Activated naive CD4-positive, alpha-beta T cell (primary cell): ENCODE measurements at places on chromosomes 5 and 9.

DNA sequence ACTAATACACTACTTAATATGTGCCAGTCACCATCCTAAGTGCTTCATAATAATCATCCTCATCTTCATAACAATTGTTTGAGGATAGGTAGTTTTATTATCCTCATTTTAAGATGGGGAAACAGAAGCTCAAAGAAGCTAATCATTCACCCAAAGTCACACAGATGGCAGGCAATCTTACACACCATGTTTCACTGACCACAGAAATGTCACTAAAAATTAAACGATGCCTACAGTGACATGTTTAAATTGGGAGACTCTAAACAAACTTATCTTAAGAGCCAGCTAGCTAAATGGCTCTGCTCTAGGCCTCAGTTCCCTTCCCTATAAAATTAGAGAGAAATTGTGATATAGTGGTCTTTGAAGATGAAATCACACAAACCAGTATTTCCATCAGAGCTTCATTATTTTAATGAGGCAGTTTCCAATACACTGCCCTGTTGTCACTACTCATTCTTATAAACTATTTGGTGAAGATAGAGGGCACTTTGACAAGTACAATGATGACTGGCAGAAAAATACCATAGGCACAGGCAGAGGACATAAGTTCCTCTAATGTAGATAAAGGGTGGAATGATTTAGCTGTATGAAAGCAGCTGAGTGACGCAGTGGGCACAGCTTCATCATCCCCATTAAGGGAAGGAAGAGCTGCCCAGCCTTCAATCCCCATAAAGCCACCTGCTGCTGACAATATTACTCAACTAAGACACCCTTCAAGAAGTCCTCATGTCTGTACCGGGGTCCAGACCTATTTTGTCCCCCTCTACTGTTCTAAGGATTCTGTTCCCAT, 224.1 kb downstream of the ACTL7B start:
- DNase-seq, result no peak

- DNase-seq, result no peak
These were observed 1.3 kb upstream of the INIP start for GRCh38 chr9:112719241-112719691.

DNA sequence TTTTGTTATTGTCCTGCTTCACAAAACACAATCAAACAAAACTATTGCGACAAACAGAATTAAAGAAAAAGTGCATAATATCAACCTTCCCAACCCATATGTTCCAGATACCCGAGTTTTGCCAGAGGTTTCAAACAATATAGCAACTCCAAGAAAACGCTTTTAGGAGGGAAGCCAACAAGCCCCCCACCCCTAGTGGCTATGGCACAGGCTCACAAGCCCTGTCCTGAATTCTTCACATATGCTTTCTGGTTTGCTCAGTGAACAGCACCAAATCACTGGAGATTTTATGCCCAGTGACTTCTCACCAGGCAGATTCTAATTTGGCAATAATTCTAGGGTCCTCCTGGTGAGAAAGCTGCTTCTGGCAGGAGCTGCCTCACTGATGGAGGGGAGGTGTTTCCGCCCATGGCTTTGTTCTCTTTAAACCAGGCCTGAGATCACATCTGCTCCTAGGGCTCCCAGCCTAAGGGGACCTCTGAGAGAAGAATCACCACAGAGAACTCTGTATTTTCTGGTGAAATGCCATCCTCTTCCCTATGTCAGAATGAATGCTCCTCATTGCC, 1982.4 kb downstream of the EFNA5 start:
- DNase-seq, result no peak

- DNase-seq, result no peak
These were observed 167.1 kb upstream of the MVB12B start for GRCh38 chr9:126159430-126160060.

DNA sequence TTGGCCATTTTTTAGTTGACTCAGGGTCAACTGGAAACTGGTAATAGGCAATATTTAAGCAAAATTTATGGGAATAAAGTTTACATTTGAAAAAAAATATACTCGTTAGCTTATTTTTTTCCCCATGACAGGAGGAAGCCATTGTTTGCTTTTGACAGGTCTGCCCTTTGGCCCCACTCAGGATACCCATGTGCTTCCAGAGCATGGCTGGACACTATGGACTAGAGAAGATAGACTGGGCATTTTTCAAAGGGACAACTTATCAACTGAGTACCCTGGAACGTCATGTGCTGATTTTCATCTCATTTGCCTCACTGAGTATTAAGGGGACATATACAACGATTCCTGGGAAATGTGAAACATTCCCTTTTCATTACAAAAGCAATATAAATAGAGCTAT, 83.1 kb upstream of the SMIM32 start:
- DNase-seq, result no peak

- DNase-seq, result no peak
These were observed 526.7 kb downstream of the PDE4D start for GRCh38 chr5:59366784-59367183.

- no peak for DNase-seq
These were observed 10.3 kb upstream of the GPBP1 start for GRCh38 chr5:57163553-57164006.

DNA sequence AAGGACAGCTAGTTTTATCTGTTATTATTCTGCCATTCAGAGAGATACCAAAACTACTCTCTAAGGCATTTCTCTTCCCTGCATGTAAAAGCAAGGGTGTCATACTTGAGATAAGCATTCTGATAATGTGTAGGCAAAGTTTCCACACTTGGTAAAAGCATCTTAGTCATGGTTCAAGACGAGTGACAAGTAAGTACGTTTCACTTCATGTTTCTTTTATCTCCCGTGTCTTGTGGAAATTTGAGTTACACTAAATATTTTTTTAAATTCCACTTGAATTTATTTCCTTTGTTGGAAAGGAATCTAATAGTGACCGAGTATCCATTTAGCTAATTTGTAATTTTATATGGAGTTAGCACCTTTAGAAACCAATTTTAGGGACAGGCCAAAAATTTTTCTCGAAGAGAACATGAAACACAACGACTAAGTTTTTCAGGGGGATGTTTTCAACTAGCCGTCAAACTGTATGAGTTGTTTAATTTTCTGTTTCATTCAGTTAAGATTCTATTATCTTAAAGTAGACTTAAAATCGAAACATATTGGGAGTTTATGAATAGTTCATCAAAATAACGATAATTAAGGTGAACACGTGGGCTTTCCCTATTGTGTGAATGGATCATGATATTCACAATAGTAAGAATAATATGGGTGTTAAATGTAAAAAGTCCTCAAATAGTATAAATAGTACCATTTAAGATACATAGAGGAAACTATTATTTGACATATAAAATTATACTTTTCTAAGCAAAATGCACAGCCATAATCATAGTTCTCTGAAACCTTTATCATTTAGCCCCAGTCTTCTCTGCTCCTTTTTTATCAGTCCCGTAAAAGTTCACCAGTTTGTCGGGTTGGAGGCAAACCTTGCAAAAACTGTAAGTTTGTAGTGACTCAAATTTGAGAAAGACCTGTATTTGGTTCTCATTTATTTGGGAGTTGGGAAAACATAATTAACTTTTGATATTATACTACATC, 1.6 kb downstream of the RFESD start:
- DNase-seq, result no peak

- DNase-seq, result no peak
These were observed 67.1 kb upstream of the CDK20 start for GRCh38 chr9:88041447-88041846.

GRCh38 chr5:84249918-84250630, 134.6 kb downstream of the EDIL3 start:
- no peak for DNase-seq

DNA sequence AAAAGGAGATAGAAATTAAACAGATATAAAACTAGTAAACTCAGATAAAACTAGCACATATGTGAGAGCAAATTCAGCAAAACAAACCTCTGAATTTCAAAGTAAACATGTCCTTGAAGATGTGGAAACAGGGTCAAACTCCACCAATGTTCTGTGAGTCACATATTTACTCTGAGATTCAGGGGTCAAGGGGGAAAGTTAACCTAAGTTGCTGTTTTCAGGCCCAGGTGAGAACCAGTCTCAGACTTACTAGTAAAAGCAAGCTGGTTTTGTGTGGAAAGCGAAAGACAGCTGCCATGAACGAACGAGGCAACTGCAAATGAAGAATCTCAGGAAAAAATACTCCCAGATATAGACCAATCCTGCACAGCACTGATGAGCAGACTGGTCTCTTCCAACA, 29.0 kb downstream of the PSMB7 start:
- DNase-seq, result no peak

- no peak for DNase-seq
These were observed 13.7 kb upstream of the TRIM32 start for GRCh38 chr9:116673375-116673774.

DNA sequence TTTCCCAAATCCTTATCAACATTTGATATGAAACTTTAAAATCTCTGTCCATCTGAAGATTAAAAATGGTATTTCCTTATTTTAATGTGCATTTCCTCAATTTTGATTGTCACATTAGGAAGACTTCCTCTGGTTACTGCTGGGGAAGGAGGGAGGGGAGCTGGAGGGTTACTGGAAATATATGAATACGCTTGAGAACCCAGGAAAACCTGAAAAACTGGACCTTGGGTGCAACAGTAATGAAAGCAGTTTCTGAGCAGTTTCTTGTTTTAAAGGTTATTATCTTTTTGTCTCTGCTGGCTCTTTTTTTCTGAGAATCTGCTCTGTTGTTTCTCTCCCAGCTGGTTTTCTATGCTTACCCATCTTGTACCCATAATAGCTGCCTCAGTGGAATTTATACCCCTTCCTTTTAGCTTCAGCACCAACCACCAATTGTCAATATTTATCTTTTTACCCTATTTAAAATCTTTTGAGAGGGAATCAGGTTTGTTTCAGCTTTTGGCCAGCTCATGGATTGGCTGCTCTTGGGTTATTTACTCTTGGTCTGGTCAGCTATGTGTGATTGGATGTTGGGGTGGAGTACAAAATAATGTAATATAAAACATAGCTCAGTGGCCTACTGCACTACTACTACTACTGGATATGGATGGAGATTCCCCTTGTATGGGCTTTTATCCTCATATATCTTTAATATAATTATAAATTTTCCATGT, 67.4 kb downstream of the UNC13B start:
- DNase-seq, result no peak

DNA sequence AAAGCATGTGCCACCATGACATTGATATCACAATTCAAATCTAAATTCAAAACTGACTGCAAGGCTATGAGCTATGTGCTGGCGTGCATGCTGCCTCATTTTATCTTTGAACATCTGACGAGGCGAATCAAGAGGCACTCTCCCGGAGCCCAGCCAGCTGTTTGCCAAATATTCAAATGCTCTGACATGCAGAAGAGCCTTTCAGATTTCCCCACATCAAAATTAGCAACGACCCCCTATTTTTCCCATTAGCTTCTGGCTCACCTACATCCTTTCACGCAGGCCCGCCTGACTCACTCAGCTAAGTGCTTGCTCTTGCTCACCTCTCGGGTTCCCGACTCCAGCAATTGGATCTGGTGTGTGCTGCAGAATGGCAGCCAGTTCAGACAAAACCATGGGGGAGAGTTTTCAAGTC, 159.0 kb downstream of the NR2F1-AS1 start:
- no peak for DNase-seq

DNA sequence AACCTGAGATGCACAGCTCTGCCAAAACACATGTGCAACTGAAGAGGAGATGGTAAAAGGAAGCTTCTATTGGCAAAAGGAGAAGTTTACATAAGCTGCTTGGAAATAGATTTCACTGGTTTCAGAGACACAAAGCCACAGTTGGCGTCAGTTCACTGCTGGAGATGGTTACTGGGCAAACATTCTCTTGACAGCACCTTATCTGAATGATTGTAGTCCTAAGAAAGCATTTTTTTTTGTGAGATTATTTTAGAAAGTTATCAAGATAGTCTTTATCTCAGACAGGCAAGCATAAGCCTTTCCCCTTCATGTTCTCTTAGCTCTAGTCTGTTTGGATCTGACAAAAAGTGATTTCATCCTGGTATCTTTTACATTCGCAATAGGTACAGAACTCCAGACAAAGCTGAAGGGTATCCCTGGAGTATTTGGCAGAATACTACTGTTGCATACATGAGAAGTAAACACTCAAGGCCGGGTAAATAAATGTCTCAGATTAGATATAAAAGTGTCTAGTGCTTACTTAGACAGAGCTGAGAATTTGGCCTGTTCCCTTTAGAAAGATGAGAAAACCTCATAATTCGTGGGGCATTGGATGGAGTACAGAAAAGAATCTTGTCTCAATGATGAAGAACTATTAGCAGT, 1668.0 kb upstream of the NUDT12 start:
- DNase-seq, result no peak

DNA sequence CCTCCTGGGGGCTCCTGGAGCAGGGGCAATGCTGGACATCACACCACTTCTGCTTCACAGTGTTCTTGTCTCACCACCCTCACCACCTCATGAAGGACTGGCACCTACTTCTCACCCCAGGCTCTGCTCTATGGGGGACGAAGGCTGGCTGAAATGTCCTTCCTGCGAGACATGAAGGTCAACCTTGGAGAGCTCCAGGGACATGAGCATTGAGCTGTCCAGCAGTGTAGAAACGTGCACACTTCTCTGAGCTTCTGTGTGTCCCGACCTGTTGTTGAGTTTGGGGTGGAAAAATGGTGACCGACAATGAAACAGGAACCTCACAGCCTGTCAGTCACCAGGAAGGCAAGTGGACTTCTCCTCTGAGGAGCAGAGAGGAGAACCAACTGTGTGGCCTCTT, 68.6 kb upstream of the ADAMTS16 start:
- DNase-seq, result no peak

DNA sequence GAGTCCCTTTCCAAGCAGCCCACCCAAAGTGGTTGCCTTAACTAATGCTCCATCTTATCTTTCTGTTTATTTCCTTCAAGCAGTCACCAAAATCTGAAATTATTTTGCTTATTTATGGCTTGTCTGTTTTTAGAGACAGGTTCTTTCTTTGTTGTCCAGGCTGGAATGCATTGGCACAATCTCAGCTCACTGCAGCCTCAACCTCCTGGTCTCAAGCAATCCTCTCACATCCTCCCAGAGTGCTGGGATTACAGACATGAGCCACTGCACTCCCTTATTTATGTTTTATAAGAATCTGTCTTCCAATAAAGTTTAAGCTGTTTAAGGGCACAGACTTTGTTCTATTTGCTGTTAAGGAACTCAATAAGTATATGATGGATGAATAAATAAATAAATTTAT, 133.7 kb downstream of the GABRB2 start:
- DNase-seq, result no peak
